ENCODE measurements at places on chromosomes 5 and 9.

DNA sequence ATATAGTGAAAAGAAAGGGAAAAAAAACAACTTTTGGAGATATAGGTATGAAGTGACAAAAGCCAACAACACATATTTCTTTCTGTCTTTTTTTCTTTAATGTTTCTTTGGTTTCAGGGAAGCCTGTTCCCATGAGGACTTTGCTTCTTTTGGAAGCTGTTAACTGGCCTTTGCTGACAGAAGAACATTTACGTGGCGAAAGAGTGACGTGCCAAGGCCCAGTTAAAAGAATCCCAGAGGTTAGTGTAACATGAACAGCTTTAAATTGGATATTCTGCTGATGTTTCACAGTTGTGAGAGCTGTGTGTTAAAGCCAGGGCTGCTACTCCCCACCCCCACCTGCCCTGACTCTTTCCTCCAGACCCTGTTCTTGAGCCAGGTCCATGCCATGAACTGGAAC lies 275.9 kb downstream of the CRB2 start:
- DNase-seq, result no peak

DNA sequence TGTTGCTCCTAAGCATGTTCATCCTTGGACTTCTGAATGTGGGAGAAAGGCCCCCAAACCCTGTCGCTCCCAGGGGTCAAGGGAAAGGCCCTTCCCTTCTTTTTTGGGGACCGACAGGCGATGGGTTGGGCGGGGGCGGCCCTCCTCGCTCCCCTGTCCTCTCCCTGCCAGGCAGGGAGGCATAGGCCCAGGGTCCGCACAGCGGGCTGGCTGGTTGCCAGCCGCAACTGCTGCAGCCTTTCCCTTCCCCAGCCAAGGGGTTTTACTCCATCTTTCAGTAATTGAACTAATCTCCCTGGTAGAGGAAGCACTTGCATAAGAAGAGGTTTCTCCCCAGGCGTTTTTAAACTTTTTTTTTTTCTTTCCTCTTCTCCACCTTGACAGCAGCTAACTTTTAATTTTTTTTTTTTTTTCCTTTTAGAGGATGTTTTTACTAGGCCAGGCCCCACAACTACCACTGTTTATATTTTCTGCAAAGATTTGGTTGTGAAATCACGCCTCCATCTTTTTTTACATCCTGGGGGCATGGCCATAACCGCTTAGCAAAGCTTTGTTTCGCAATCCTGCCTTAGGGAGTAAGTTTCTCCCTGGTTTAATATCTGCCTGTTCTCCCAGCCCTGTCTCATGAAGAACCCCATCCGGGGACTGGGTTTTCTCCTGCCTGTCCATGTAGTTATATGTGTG lies 216.9 kb upstream of the ZNF608 start:
- peak; percentile 21 for DNase-seq

DNA sequence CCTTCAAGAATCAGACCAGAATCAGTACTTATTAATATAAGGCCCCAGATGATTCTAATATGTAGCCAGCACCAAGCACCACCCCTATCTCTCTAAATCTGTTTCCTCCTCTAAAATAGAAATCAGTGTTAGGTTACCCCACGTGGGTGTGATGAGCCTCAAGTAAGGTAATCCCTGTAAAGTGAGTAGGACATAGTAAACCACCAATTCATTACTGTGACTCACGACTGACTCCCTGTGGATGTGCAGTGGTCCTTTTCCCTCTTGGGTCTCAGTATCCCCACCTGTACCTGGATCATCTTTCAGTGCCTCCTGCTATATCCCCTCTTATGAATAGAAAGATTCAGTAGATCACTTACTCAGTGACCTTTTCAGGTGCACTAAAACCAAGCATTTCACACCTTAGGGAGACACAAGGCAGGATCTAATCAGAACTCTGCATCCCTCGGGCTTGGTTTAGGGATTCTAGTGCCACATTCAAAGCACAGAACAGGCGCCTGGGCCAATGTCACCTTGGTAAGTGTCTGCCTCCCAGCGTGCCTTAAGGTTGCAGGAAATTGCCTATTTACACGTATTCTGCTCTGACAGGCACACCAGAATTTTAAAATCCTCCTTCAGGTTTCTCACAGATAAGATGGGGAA lies 12.2 kb upstream of the ALDH1B1 start:
- DNase-seq, result no peak

DNA sequence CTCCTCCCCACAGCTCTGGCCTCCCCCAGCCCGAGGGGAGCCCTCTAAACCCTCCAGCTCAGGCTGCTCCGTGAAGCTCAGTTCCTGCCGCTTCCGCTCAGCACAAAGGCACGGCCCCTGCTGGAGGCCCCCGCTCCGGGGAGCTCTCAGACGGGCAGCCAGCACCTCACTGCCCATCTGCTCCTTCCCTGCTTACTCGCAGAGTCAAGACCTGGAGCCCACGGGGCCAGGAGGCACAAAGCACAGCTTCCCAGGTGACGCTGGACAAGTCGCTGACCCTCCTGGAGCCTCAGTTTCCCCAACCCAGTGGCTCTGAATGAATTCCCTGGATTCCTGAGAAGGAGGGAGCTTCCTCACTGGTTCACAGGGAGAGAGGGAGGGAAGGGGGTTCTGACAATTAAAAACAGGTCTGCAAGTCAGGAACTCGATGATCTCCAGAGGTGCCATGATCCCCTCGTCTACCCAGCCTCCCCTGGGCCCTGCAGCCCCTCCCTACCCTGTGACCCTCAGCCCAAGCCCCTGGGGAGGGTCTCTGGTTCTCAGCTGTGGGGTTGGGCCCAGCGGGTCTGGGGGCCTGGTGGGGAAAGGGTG lies 36.2 kb downstream of the VAV2 start:
- DNase-seq, result no peak

DNA sequence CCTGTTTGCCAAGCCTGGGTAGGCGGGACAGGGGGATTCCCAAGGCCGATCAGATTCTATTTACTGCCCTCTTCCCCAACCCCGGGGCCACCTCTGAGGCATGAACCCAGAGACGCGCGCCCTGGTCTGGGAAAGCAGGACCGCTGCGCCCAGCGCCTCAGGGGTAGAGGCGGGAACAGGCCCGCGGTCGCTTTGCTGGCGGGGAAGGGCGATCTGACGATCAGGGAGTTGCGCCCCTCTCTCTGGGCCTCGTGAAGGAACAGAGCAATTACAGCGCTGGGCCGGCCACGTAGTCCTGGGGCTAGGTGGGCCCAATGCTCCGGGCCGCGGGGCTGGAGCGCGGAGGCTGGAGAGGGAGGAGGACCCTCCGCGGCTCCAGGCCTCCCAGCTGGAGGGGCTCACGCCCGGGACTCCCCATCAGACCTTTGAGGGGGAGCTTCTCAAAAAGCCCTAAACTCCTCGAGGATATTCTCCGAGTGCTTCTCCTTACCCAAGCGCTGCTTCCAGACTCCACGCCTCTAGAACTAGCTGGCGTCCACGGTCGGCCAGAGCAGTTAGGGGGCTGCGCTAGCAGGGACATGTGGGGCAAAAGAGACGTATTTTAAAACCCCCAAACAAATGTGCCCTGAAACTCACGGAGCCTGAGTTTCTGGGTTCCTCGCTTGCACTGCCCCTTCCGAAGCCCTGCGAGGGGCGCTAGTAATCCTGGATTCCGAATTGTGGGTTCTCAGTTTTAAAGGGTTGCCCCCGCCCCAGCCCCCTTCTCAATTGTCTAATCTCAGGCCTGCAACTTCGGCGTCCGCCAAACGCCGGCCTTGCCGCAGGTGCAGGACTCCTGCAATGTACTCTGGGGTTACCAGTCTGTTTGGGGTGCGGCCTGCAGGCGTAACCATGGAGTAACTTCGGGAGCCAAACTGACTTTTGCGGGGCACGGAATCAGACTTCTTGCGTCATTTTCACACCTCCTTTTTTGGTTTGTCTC lies 57.6 kb downstream of the TMEM174 start:
- no peak for DNase-seq

GRCh38 chr9:133200631-133201030 lies 8.4 kb downstream of the OBP2B start:
- DNase-seq, result no peak

- no peak for DNase-seq
Measured at GRCh38 chr5:170312301-170312595, 14.7 kb upstream of the LCP2 start.

GRCh38 chr9:125747765-125748445 lies 732 bp downstream of the PBX3 start:
- no peak for DNase-seq

- DNase-seq, result no peak
Measured at GRCh38 chr9:91740701-91741100, 209.3 kb downstream of the ROR2 start.

DNA sequence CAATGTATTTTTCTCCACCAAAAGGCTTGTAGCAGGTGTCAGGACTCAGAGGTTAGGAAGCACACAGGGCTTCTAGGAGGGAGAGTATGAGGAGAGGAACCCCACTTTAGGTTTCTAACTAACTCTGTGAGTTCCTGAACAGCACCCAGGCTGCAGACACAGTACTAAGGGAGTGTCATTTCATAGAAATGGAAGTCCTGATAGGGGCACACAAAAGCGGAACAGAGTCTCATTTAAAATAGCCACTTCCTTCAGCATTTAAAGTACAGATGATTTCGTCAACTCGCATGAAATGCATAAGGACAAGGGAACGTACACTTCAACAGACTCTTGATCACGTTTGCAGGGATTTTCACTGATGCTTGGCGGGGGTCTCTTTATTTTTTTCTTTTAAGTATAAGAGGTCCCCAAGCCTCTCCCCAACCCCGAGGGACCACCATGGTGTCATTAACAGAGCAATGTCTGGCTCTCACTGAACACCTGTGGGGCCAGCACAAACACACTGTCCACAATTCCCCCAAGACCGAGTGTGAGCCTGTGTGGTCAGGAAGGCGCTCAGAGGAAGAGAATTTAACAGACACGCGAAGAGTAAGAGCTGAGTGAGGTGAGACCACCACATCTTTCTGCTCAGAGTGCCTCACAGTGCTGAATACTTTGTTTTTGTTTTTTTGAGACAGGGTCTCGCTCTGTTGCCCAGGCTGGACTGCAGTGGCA lies 82.3 kb downstream of the SECISBP2 start:
- DNase-seq, result no peak

DNA sequence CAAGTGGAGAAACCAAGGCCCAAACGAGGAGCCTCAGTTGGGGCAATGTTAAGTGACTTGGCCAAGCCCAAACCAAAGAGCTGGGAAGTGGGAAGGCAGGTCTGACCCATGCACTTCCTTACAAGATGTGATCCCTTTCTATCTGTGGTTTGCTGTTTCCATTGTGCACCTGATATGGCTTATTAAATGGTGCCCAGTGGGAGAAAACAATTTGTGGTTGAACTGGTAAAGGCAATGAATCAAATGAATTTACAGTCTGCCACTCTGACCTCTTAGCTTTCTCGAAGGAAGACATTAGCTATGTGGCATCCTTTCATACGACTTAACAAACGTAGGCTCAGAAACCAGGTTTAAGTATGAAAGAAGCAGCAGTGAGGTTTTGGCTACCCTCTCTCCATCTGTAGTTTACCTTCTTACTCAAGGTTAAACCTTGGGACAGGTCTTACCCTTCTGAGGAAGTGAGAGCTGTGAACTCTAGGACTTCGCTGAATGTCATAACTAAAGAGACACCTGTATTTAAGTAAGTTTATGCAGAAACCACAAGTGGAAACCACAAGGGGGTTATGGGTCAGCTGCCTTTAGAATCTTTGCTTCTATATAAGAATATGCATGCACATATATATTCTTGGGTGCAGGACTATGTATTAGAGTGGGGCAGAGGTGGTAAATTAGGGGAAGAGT lies 100.5 kb upstream of the SPATA31D4 start:
- no peak for DNase-seq

- DNase-seq, result no peak
Measured at GRCh38 chr5:109788596-109788995, 98.9 kb downstream of the MAN2A1 start.

DNA sequence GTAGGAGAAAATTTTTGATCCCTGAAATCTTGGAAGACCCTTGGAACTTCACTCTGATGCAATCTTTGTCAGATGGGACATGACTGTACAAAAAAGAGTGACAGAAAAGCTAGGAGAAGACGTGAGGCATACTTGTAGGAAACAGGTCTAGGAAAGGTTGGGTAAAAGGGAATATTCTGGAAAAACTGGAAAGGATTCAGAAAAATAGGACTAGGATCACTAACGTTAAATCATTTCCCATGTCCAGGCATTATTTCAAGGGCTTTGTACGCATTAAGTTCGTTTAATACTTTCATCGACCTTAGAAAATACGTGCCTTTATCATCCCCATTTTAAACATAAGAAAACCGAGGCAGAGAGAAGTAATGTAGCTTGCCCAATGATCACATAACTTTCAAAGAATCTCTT lies 2.9 kb downstream of the ALDH1A1 start:
- no peak for DNase-seq

DNA sequence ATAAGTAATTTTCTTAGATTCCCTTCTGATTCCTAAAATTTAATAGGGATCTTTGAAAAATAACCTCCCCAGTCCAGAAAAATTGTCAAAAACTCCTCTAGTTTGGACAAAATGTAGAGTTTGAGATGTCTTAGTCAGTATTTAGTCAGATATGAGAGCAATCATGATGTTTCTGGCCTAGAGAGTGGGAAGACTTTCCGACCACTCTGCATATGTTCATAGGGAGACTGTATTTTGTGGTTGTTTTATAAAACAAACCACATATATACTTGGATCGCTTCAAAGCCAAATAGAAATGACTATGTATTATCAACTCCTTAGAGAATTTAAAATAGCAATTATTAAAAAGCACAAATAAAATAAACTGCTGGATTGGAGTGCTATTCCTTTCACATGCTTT lies 15.8 kb downstream of the ZFAND5 start:
- no peak for DNase-seq

DNA sequence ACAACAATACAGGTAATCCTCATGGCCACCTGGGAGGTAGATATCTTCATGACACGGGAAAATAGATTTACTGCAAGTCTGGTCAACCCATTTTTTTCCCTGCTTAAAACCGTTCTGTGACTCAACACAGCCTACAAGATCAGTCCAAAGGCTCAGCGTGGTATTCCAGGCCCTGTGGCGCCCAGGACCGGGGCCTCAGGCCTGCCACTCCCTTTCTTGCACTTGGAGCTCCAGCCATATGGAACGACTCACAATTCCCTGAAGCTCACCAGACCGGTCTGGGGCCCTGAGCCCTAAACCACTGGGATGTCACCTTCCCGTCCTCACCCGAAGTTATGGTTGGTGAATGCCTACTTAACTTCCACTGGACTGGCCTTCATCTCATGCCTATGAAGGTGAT lies 6.5 kb upstream of the MLANA start:
- no peak for DNase-seq

GRCh38 chr9:134681061-134681661 lies 39.6 kb downstream of the COL5A1 start:
- peak; percentile 54 for DNase-seq

DNA sequence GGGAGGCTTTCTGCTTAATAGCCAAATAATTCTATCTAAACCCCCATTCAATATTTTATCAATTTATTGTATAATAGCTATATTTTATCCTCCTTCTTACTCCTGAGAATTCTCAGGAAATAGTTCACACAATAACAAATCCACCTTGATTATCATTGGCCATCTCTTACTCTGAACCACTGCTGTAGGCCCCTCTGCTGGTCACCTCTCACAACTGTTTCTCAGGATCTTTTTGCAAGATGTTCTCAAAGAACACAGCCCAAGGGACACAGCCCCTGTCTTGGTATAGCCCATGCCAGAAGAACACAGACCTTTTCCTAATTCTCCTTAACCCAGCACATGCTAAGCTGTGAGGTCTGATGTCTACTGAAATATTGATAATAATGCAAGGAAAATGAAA lies 74.9 kb upstream of the HTR4 start:
- no peak for DNase-seq

All from smooth muscle cell of the brain vasculature (primary cell).